CD4-positive, alpha-beta T cell treated with Interleukin-10 for 1 hour (primary cell): ENCODE measurements at places on chromosomes 2 and 18.

DNA sequence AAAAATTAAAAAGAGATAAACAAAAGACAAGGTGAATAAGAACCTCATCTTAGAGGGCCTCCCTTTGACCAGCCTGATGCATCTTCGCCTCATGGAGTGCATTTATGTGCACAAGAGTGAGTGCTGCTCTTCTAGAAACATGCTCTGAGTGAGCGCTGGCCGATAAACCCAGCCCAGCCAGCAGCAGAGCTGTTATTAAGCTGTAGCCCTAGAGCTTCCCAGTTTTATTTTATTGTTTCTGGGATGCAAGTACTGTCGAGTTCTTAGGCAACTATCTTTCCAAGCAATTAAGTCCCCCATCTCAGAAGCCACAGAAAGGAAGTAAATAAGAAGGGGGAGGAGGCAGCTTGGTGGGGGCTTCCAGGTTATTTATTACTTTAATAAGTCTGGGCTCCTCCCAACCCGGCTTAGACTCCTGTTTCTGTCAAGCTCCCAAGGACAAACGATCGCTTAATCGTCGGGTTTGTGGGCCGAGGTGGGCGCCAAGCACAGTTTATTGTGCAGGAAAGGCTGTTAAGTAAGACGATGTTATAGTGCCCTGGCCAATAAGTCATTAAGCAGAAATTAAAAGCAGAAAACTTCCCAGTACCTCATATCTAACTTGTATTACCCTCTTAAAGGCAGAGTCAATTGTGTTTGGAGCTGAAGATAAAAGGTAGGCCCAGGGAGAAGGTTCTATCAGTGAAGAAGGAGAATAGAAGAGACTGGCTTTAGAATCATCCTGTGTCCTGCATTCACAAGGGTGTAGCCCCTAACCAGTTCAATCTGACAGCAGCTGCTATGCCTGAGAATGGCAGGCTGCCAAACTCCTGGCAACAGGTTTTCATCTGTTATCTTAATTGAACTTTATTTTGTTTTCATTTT, 176.3 kb downstream of the PIK3C3 start:
- no peak for DNase-seq

DNA sequence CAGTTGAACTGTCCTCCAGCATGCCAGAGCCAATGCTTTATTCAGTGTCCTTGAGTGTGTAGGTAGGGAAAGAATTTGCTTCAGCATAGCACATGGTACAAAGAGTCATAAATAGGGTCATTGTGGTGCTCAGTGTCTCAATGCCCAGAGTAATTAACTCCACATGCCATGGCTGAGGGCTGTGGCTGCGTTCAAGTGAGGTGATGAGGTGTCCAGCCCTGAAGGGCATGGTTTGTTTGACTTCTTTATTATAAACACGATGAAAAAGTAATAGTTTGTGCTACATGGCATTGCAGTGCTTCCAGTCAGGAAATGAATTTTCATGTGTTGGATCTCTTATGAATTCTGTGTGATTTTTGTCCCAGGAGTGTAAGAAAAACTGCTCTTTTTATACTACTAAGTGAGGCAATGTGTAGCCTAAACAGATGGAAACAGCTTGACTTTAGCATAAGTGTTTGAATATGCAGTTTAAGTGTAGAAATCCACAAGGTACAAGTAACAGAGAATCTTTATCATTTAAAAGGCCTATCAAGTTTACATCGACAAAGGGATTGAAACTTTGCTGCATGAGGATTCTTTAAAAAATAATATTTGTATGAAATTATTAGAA, 507.9 kb upstream of the CDH2 start:
- DNase-seq: no peak

GRCh38 chr2:16189029-16189835, 248.9 kb downstream of the MYCN start:
- DNase-seq: no peak

GRCh38 chr2:29374823-29375222, 259.6 kb downstream of the CLIP4 start:
- DNase-seq: no peak

DNA sequence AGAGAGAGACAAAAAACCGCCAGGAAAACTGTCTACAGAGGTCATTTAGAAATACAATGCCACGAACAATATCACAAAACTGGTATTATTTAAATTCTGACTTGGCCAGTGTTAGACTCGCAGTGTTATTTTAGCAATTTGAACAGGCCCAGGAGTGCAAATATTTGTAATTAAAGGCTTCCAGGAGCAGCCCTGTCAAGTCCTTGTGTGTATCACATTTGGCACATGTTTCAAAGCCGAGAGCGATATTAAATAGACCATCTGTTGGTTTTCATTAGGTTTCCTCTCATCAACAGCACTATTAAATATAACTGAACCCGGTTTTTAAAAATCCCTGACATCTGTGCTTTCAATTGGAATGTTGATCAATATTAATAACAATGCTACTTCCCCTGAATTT, 656.9 kb downstream of the TSN start:
- no peak for DNase-seq

- no peak for DNase-seq
Observed at GRCh38 chr2:240577281-240578109, 9.0 kb upstream of the CAPN10 start.

DNA sequence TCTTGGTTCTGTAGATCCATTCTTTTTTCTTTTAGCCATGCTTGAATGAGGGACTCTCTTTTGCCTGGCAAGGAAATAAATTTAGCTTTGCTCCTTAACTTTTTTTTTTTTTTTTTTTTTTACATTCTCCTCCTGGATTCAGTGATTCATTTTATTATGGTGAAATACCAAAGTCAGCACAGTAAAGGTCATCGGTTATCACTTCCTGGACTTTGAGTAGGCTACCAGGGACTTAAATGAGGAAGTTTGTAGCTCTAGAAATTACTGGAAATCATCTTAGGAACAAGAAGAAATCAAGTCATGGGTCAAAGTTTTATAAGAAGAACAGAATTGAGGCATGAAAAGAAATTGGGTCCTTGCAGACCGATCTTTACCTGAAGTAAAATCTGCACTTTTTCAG, 75.0 kb downstream of the SOCS6 start:
- DNase-seq: no peak

GRCh38 chr2:11343650-11344341, 640 bp downstream of the ROCK2 start:
- peak; percentile 30 for DNase-seq

DNA sequence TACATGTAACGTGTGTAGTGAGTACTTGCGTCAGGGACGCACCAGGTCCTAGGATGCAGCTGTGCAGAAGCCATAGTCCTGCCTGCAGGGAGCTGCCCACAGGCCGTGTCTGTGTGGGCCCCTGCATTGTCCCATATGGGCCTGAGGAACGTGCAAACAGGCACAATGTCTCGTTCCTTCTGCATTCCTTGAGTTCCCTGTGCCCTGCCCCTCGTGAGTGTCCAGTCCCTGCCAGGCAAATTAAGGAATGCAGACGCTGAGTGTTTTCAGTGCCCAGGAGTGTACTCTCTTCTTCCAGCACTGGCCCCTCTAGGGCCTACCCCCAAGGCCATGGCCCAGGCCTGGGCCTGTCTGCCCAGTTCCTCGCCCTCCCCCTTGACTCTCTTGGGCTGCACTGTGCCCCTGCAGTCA, 61.8 kb downstream of the FAM168B start:
- no peak for DNase-seq

GRCh38 chr2:864501-865106, 86.0 kb upstream of the SNTG2 start:
- DNase-seq: no peak

- peak; percentile 26 for DNase-seq
Observed at GRCh38 chr2:121080013-121080772, 204.8 kb downstream of the TFCP2L1 start.

- no peak for DNase-seq
Observed at GRCh38 chr2:112140205-112140802, 2.1 kb downstream of the FBLN7 start.

- DNase-seq: no peak
Observed at GRCh38 chr2:242011991-242012764, 142.6 kb downstream of the RTP5 start.
